Stimulated activated CD8-positive, alpha-beta memory T cell treated with anti-CD3 and anti-CD28 coated beads, Interleukin-12 subunit alpha, Interleukin-12 subunit beta, amount 100 ng/mL, for 1 hour (primary cell): ENCODE measurements at places on chromosomes 2 and 18.

GRCh38 chr2:65922030-65922429 lies 489.6 kb upstream of the SPRED2 start:
- no peak for DNase-seq

GRCh38 chr2:8543060-8543382 lies 138.8 kb upstream of the ID2 start:
- DNase-seq = no peak

GRCh38 chr2:64062840-64063239 lies 43.6 kb upstream of the VPS54 start:
- no peak for DNase-seq

- no peak for DNase-seq
Observed at GRCh38 chr2:223787358-223787757, 50.0 kb downstream of the AP1S3 start.

DNA sequence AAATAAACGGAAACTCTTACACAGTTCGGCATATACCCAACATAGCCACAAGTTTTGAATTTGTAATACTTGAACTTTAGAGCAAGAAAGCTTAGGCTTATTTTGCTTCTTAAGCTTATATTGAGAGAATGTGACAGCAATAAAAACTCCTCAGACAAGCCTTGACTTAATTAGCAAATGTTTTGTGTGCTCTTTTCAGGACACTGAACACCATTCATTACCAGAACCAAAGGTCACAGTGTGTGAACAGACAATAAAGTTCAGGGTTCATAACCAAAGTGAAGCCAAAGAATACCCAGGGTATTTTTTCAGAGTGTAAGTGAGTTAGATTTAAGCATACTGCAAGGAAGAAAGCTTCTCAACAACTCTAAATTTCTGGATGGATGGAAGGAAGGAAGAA lies 605.8 kb downstream of the METTL4 start:
- no peak for DNase-seq

- DNase-seq = no peak
Observed at GRCh38 chr2:229669841-229670240, 44.5 kb downstream of the DNER start.

GRCh38 chr2:50765146-50765545 lies 266.8 kb downstream of the NRXN1 start:
- DNase-seq = no peak

GRCh38 chr2:215727507-215728503 lies 285.5 kb downstream of the MREG start:
- DNase-seq = no peak

DNA sequence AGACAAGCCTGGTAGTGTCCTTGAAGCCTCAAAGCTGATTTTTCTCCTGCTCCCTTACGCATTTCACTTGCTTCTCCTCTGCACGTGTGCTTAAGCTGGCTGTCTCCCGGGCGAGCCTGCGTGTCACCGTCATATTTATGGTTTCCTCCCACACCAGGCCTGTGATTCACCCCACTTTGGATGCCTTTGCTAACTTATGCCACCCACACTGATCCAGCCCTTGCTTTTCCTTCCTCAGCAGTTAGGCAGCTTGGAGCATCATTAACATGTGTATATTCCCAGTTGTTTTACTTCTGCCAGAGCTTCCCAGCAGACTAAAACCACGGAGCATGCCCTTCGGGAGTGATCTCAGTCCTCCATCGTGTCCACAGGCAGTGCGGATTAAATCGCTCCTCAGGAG lies 2.2 kb downstream of the ST3GAL5 start:
- DNase-seq = peak; percentile 18

DNA sequence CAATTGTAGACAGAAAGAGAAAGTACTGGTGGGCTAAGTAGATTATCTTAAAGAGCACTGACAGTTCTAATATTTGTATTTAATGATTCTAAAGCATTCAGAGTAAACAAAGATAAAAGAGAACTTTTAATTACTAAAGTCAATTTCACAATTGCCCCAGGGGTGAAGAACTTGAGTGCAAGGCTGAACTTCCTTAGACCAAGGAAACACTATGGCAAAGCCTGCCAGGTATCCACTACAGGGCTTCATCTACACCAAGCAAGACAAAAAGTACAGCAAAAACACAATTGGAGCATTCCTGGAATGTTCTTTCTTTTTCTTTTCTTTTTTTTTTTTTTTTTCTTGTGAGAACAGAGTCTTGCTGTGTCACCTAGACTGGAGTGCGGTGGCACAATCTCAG lies 46.9 kb upstream of the NDUFV2 start:
- no peak for DNase-seq
